ENCODE measurements at places on chromosomes 7 and 10.

- DNase-seq = no peak
Measured at GRCh38 chr7:117185124-117185523, 137.7 kb downstream of the WNT2 start.

DNA sequence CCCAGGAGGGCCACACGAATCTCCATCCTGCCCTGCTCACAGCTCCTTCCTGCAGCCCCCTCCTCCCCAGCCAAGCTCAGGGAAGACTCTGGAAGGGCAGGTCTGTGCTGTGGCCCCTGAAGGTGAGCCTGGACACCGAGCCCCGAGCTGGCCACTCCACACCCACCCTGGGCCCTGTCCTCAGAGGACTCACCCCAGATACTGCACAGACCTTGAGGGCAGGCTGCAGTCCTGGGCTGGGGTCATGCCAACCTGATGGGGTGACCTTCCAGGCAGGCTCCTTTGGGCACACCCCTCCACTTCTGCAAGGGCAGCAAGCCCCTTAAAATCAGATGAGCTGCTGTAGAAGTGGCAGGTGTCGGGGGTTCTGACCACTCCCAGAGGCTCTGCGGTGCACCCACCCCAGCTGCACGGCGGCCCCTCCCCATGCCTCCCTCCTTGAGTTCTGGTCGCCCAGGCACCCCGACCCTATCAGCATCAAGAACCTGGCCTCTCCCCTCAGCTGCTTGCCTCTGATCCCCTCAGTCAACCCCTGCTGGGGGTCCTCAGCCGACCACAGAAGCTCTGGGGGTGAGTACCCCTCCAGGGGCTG is 24.3 kb downstream of the YKT6 start:
- DNase-seq = no peak

- no peak for DNase-seq
Measured at GRCh38 chr7:16967300-16967811, 85.6 kb upstream of the AGR3 start.

- no peak for DNase-seq
Measured at GRCh38 chr10:63889803-63890202, 368.6 kb downstream of the REEP3 start.

DNA sequence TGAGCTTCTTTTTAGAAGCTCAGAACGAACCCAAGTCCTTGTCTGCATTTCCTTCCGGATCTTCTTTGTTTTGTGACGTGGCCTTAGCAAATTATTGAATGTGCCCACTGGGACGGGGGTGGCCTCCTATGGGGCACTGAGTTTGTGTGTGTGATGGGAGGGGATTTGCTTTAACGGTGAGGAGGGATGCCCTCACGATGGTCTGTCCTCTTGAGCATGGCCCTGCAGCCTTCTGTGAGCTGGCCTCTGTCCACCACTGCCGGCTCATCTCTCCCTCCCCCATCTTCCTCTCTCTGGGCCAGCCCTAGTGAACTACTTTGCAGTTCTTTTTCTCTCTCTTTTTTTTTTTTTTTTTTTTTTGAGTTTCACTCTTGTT is 62.9 kb upstream of the MKRN1 start:
- no peak for DNase-seq

DNA sequence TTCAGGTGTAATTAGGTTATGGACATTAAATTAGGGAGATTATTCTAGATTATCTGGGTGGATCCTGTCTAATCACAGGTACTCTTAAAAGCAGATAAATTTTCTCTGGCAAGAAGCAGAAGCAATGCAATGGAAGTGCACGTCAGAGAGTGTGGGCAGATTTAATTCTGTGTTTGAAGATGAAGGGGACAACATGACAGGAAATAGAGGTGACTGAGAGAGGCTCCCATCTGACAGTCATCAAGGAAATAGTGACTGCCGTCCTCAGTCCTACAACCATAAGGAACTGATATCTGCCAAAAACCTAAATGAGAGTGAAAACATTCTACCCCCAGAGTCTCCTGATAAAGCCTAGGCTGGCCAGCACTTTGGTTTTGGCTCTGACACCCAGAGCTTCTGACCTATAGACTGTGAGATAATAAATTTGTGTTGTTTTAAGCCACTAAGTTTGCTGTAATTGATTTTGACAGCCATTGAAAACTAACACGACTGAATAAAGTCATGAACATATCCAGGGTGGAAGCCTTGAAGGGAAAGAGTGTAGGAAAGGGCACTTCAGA is 30.5 kb upstream of the DDX50 start:
- DNase-seq = no peak

- no peak for DNase-seq
Measured at GRCh38 chr10:90326498-90327267, 531.2 kb downstream of the HTR7 start.

GRCh38 chr10:101287997-101288635 is 58.9 kb upstream of the LBX1 start:
- no peak for DNase-seq

- no peak for DNase-seq
Measured at GRCh38 chr10:1715821-1716220, 21.5 kb downstream of the ADARB2 start.

DNA sequence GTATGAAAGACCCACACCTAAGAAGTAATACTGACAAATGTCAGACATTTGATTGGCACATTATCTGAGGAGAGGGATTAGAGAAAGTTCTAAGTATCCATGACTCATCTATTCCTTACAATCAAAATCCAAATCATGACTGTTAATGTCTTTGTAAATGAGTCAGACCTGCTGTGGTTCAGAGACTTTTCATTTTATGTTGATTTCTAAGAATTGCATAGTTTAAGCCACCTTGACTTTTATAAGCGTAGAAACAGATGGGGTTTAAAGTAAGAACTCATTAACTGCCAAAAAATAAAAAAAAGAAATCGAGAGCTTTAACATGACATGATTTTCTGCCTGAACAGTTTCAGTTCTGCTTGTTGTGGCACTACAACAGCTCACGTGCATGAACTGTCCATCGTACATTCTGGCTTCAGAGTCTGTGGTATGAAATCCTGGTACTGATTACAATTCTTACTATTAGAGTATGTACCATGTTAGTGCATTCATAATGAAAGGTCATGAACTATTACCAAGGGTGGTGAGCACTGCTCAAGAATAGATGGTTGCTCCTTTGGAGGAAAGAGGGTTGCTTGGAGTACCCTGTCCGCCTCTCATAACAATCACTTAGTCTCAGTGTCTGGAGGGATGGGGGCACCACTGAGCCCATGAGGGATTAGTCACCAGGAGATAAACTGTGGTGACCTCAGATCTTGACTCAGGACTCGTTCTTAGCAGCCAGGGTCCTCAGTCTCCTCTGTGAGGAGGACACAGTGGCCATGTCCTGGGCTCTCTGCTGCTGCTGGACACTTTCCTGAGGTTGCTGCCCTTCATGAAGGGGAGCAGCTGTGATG is 42.2 kb downstream of the ACSM6 start:
- DNase-seq = no peak

- no peak for DNase-seq
Measured at GRCh38 chr7:2544541-2545188, 10.7 kb downstream of the BRAT1 start.

DNA sequence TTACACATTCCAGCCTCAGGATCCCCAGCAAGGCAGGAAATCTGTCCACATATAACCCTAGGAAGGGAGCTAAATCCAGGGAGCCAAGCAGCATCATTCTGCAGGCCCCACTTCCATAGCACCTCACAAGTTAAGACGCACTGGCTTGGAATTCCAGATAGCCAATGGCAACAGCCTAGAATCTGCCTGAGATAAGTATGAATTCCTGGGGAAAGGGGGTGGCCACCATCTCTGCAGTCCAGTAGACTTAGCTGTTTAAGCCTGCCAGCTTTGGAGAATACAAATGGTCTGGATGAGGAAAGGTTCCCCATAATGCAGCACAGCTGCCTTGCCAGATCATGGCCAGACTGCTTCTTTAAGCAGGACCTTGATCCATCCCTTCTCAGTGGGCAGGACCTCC is 179.4 kb upstream of the PRSS1 start:
- DNase-seq = no peak

- DNase-seq = no peak
Measured at GRCh38 chr10:71158902-71159301, 53.5 kb upstream of the UNC5B start.

DNA sequence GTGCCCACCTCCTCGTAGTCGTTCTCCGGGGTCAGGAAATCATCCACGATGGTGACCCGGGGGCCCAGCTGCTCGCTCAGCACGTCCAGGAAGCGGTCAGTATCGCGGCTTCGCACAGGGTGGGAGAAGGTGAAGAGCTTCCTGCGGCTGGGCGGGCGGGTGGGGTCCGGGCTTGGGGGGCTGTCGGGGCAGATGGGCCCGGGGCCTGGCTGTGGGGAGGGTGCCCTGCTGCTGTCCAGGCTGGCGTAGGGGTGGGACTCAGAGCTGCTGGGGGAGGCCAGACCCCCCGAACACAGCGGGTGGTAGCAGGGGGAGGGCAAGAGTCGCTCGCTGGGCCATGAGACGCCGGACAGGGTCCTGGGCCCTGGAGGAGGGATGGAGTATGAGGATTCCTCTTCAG is 42.3 kb downstream of the GRID2IP start:
- DNase-seq = no peak

- DNase-seq = no peak
Measured at GRCh38 chr7:157515342-157516041, 178.7 kb downstream of the DNAJB6 start.

DNA sequence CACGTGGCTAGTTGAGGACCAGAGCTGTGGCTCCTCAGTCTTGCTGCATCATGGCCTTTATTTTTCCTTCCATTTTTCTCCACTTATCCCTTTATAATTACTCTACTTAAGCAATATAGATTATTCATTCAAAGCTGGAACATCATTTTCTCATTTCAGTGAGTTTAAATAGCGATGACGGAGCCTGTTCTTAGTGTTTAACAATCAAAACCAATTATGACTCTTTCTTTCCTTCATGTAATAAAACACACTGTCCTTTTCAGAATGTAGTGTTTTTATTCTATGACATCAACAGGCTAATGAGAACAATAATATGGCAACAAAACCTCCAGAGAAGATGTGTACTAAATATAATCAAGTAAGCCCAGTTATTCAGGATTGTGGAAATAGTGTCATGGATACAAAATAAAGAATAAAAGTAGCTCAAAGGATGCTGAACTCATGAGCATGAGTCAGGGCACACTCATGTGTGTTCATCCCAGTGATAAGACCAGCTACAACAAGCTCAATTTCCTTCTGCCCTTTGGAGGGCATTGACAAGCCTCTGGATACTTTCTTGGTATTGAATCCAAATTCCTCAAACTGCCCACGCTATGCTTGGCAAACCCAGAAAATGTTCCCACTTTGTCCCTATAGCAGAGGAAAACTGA is 188.4 kb downstream of the CYP26A1 start:
- DNase-seq = no peak

DNA sequence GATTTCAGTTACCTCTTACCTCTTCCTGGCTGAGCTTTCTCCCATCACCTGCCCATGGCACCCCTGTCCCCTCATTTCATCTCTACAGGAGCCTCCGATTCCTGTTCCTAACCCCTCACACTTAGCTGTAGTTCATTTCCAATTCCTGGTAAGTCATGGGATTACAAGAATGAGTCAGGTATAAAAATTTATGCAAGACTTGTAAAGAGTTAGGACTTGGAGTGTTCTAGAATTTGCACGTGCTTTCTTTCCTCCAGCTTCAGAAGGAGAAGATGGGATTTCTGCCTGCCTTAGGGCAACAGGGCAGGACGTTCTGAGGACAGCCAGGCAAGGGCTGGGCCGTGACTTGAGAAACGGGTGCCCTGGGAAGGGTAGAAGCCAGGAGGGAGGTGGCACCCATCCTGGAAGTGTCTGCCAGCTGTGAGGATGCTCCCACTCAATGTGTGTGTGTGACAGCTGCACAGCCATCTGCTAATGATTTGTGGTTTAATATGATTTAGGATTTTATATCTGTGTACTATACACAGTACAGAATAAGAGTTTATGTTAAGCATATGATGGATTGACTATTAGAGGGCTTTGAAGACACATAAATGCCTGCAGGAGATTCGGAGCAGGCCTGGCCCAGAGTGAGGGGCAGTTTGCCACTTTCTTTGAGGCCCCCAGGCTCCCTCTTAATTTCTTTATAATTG is 81.5 kb upstream of the VIPR2 start:
- DNase-seq = no peak

DNA sequence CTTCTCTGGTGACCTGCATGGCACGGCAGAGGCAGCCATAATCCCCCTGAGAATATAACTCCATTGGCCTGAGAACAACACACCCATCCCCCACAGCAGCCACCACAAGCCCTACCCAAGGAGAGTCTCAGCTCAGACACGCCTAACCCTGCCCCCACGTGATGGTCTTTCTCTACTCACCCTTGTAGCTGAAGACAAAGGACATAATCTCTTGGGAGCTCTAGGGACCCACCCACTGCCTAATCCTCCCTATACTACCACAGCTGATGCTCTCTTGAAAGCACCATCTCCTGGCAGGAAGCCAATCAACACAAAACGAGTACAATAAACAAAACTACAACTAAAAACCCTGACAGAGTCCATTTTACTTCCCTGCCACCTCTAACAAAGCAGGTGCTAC is 30.7 kb upstream of the HPSE2 start:
- DNase-seq = no peak

DNA sequence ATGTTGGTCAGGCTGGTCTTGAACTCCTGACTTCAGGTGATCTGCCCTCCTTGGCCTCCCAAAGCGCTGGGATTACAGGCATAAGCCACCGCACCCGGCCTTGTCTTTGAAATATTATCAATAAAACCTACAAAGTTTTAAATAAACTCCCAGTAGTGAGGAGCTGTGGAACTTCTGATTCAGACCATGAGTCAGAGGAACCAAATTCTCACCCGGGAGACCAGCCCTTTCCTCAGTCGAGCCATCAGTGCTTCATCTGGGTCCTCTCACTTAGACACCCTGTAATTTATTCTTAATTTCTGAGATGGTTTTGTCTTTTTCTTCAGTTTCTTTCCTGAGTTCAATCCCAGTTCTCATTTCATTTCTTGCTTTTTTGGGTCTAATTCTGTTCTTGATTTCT is 68.6 kb downstream of the DYNC2I1 start:
- DNase-seq = no peak

DNA sequence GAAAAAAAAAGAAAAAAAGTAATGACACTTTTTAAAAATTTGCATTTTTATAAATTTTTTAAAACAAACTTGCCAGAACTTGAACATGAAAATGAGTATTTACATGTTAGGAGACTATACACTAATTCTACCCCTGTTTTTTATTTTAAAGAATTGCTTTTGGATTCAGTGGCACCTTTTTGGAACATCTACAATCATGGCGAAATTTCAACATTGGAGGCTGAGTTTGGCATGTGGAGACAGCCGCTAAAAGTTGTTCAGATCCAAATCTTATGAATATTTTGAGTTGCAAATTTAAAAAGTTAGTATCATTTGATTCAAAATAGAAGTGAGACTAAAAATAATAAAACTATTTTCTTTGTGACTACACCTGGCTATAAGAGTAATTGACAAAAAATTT is 804.2 kb downstream of the MAGI2 start:
- DNase-seq = no peak

GRCh38 chr7:102077081-102077480 is 209.6 kb upstream of the SH2B2 start:
- DNase-seq = no peak

Measured in effector memory CD8-positive, alpha-beta T cell (primary cell).